ENCODE measurements at places on chromosomes 4 and X.

DNA sequence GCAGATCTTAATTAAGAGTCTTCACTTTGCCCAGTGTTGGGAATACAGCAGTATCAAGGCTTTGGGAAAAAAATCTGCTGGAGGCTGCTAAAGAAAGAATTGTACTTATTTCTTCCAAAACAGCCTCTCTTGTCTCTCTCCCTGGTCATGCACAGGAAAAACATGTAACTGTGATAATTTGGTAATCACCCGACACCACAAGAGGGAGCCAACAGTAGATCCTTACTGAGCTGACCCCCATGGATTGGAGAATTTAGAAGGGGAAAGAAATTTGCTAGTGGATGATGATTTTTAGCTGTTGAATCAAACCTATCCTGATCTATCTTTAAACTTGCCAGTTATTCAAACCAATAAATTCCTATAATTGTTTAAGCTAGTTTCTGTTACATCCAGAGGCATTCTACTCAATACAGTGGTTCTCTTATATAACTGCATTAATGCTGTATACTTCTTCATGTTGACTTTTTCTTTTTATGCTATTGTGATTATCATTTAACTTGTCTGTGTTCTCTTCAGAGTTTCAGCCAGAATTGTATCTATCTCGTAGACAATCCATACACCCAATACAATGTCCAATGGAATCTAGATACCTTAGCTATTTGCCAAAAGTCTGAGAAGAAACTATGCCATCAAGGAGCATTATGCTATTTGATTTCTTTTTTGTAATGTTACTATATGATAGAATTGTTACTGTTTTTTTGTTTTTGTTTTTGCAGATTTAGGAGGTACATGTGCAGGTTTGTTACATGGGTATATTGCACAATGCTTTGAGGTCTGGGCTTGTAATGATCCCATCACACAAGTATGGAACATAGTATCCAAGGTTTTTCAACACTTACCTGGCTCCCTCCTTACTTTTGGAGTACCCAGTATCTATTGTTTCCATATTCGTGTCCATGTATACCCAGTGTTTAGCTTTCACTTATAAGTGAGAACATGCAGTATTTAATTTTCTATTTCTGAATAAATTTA, 31.3 kb upstream of the ARHGEF38 start:
- DNase-seq = peak; percentile 34

DNA sequence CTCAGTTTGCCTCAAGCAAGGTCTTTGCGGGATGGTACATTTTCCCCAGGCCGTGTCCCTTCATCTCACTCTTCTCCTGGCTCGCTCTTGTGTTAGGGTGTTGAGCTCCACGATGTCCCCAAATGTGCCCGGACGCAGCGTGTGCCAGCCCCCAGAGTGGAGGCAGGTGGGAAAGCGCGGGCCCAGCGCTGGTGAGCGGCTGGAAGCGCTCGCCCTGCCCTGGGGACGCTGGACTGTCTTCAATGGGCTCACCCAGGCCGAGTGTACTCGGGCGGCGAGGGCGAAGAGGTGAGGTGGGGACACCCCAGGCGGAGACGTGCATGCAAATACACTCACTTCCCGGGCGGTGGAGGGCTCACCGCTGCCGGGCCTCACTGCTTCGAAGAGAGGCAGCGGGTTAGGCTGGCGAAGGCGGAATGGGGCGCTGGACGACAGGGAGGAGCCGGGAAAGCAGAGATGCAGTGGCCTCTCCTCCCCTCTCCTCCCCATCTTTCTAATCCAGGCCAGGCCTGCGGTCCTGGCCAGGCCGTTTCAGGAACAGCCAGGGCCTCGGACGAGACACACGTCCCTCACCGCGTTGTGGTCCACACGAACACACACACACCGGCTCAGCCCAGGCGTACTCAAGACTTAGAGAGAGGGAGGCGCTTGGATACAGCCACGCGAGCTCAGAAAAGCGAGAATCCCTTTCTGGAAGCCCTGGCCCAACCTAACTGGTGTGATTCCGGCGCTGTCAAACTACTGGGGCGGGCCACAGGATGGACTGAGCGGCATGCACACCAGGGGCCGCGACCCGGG, 2.2 kb downstream of the NKX6-1 start:
- no peak for DNase-seq

- no peak for DNase-seq
These were observed 1254.6 kb downstream of the PCDH18 start for GRCh38 chr4:136277741-136278140.

GRCh38 chr4:3791910-3792542, 25.8 kb downstream of the ADRA2C start:
- peak; percentile 28 for DNase-seq

- no peak for DNase-seq
These were observed 328.6 kb downstream of the PCDH19 start for GRCh38 chrX:100081503-100081902.

All from activated CD4-positive, alpha-beta T cell treated with anti-CD3 and anti-CD28 coated beads, Interleukin-2, Interleukin-6, amounts not matched to agents 100 ng/mL and 50 ng/mL, durations not matched to agents 16 hours and 8 hours (primary cell).